ENCODE measurements at places on chromosomes 2 and 18. TPM values are rescaled to one million over a fixed set of nuclear protein-coding genes. Genes with fewer than 3 reads are reported as not detected.

The DLX2 gene
- not detected for total RNA-seq

The TMEM178A gene
- 0.47 TPM for total RNA-seq

The POTEI gene
- not detected for total RNA-seq

DNA sequence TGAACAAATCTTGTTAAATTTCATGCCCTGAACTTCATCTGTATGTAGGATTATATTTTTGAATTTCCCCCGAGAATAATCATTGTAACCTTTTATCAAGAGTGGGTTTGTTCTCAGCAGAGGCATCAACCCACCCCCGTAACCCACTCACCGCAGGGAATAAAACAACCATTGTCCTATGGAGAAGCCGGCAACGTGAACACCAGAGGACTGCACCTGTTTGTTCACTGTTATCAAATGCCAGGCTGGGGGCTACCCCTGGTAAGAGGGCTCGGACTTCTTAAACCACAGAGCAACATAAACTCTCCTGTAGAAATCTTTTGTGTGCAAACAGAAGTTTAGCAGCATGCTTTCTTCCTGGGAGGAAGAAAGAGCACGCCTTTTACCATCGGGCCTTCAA lies 610.4 kb downstream of the ERBB4 start:
- no peak overlapping the region for H3K27ac ChIP-seq
- no peaks in the 10 kb centered on the region for H3K4me1 ChIP-seq
- DNase-seq, result no peak
- H3K4me3 ChIP-seq, result no peak overlapping the region

DNA sequence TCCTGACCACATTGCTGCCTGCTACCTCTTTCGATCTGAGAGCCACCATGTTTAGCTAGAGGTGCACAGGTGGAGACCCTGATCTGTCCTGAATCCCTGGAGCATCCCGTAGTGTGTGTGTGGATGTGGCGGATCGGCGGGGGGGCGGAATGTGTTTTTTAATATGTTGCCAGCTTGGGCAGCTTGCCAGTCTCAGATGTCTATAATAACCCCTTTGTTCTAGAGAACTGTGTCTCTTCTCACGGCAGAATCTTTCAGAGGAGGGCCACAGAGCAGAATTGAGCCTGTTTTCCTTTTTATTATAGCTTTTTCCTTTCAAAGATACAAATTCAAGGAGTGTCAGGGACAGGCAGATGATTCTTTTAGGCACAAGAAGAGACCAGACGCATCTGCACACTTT lies 934.1 kb upstream of the KLHL29 start:
- no peak overlapping the region for H3K27ac ChIP-seq
- no peak overlapping the region for H3K4me3 ChIP-seq
- H3K4me1 ChIP-seq, result no peaks in the 10 kb centered on the region
- DNase-seq, result no peak

- no peaks in the 10 kb centered on the region for H3K36me3 ChIP-seq
- DNase-seq, result no peak
- H3K27me3 ChIP-seq, result no peaks in the 10 kb centered on the region
- peaks cover 25% of the 10 kb centered on the region for H3K4me1 ChIP-seq
Measured at GRCh38 chr2:136168720-136169119, 50.8 kb upstream of the CXCR4 start.

GRCh38 chr2:52083214-52083613 lies 1051.3 kb upstream of the NRXN1 start:
- no peaks in the 10 kb centered on the region for H3K4me1 ChIP-seq
- no peak for DNase-seq
- no peaks in the 10 kb centered on the region for H3K36me3 ChIP-seq
- H3K27ac ChIP-seq, result no peak overlapping the region

DNA sequence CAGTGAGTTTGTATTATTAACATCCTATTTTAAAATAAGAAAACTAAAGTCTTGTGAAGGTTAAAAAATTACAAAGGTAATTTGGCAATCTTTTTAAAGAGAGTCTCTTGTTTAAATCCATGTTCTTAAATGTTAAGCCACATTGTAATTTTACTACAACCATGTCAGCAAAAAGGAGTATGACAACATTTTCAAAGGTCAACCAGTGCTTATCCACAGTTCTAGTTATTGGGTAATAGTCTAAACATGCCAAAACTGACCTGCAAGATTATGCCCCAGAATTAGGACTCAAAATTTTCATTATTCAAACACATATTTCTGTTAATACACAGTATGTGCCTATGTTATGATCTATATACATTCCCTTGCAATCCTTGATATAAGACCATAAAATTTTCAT lies 1312.6 kb upstream of the CHAC2 start:
- DNase-seq, result no peak
- H3K27ac ChIP-seq, result no peak overlapping the region
- no peaks in the 10 kb centered on the region for H3K27me3 ChIP-seq
- H3K4me1 ChIP-seq, result no peaks in the 10 kb centered on the region
- H3K4me3 ChIP-seq, result no peak overlapping the region
- peaks cover 3% of the 10 kb centered on the region for H3K36me3 ChIP-seq

DNA sequence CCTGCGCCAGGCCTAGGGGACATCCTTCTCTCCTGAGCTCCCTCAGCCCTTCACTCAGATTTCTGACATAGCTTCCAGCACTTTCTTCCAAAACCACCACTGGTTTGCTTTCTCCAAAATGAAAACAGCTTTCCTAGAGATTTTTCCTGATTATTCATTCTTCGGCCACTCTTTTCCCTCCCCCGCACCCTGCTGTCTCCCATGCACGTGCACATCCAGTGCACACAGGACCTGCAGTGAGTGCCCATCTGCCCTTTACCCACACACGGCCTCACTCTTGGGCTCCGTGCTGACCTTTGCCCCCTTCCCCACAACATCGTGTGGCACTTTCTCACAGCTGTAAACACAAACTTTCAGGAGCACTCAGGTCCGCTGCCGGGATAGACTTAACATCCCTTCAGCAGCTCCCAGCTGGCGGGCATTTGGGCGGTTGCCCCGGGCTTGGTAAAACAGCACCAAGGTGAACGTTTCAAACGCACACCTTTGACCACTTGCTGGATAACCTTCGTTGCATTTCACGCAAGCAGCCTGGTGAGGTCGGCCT lies 25.8 kb downstream of the KIF1A start:
- no peak overlapping the region for H3K27ac ChIP-seq
- no peaks in the 10 kb centered on the region for H3K4me1 ChIP-seq
- DNase-seq, result no peak
- H3K4me3 ChIP-seq, result no peak overlapping the region
- H3K27me3 ChIP-seq, result peaks cover 32% of the 10 kb centered on the region

DNA sequence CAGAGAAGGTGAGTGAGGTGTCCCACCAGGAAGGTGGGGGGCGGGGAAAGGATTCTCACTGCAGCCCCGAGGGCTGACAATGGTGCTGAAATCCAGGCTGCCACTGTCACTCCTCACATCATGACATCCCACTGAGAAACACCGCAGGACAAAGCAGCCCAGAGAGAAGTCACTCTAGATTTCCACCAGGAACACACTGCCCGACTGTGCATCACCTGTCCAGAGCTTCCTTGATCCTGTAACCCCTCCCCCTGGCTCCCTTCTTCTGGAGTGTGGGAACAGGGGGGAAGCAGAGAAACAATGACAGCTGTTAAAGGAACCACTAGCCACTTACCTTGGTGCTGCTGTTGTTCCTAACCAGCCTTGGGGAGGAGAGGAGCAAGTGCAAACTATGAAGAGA lies 69.9 kb downstream of the MRO start:
- H3K4me3 ChIP-seq, result no peak overlapping the region
- no peaks in the 10 kb centered on the region for H3K4me1 ChIP-seq
- no peaks in the 10 kb centered on the region for H3K36me3 ChIP-seq
- H3K27ac ChIP-seq, result no peak overlapping the region
- no peak for DNase-seq

Data from naive thymus-derived CD8-positive, alpha-beta T cell (primary cell).